ENCODE measurements at places on chromosomes 2 and 18.
A peak's percentile ranks its signal among the peaks of the same experiment; 100 is the strongest.

DNA sequence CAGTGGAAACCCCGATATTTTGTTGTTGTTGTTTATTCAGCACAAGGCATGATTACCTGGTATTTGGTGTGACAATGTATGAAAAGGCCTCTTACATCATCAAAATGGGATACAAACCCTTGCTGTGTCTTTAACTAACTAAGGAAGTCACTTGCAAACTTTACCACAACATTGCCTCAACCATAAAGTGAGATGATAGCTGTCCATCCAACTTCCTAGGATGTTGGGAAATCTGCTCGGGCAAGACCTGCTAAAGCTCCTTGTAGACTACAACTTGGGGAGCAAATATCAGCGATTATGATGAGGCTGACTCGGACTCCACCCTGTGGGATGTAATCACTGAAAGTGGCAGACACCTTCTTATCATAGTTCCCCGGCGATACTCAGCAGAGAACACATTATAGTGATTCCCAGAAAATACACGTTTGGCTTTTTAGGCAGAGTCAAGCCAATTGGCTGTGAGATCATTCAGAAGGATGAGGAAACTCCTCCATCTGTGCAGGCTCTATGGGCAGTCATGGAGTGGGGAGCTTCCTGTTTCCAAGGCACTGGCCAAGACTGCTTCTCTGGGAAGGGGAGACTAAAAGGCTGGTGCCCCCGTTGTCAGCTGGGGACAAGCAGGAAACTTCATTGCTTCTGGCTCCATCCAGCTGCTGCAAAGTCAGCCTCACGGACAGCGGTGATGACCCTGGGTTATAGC lies 289.0 kb downstream of the RNF144A start:
- no peak for DNase-seq

DNA sequence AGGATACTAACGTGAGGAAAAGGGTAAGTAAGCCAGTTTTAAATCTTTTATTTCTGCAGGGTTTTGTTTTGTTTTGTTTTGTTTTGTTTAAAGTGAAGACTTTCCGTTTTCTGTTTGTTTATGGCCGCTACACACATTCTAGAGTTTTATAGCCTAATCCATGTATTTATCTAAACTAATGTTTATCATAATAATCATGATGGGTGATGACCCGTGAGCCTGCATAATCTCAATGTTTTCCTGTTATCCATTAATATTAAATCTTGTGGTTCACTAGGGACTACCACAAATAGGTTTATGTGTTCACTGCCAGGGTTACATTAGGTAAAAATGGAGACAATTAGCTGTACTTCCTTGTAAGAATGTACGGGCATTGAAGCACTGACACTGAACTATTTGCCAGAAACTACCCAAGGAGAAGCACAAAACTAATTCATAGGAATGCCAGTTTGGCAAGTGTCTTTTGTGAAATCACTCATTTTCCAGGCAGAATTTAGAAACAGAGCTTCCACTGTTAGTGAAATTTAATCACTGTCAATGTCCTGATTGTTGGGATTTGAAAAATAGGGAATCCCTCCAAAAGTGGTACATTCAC lies 574.8 kb downstream of the LRP1B start:
- DNase-seq = no peak

- DNase-seq = no peak
Observed at GRCh38 chr2:211564441-211564840, 974.2 kb downstream of the ERBB4 start.

DNA sequence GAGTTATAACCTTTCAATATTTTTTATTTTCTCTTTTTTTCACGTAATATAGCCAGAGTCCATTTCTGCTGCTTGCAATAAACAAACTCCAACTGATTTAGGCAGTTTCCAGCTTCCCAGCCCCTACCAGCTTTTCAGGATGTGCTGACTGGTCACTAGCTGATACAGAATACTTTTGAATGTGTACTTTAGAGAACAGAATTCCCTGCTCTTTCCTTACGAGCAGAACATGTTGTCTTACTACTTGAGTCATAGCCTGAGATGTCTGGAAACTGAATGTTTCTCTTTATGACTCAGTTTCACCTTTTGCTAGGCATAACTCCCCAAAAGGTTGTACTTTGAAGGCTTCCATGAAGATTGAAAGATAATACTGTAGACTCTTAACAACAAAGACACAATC lies 44.5 kb upstream of the KCNE4 start:
- peak; percentile 67 for DNase-seq

DNA sequence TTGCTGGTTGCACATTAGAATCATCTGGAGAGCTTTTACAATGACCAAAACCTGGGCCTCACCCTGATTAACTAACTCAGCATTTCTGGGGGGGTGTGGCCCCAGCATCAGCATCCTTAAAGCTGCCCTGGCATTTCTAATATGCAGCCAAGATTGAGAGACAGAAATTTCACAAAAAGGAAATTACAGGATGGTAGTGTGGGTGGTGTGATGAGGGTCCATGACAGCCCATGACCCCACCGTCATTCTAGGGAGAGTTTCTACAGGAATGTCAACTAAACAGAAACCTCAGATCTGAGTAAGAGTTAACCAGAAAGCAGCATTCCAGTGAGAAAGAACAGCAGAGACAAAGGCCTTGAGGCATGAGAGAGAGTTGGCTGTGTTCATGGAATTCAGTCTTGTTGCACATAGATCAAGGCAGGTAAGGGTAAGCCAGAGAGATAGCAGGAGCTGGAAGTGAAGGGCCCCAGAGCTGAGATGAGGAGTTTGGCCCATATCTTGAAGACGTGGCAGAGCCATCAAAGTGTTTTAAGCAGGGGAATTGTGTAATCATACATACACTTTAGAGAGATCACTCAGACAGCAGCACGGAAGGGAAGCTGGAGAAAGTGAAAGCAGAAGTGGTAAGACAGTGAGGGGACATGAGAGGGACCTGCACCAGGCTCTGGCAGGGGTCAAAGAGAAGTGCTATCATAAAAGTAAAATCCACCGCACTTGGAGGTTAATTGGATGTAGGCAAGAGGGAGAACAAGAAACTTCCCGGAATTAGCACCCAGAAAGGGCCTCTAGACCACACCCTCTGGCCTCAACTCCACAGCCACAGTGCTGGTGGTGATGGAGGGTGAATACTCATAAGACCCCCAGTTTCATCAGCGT lies 7.8 kb upstream of the TRABD2A start:
- peak; percentile 83 for DNase-seq

DNA sequence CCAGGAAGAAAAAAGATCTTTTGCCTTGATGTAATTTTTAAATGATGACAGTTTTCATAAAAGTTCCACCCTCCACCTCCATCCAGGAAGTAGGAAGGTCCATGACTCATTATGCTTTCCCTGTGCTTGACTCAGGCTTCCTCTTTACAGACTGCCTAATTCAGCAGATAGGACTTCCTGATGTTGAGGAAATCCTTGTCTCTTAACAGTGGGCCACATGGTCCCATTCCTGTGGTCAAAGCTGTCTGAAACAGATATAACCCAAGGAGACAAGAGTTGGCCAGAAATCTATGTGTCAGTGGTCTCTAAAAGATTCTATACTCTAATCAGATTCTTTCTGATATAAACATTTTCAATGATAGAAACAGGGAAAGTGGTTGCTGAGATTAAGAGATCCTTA lies 119.1 kb downstream of the BAZ2B start:
- peak; percentile 95 for DNase-seq

All from iris pigment epithelial cell (primary cell).